HL-60 (cell line): ENCODE measurements at places on chromosomes 7 and 10.

DNA sequence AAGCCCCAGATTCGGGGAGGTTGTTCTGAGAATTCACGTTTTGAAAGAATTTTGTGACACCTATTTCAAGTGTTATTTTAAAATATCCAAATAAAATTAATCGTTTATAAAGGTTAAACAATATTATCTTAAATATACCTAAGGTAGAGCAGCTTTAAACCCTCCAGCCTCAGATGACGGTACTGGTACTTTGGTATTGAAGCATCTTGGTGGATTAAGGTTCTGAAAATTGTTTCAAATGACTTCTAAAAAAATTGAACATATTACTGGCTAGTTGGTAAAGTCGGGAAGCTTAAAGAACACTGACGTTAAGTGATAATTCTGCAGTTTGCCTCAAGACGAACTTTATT, 392 bp upstream of the HUS1 start:
- no peak for DNase-seq

GRCh38 chr7:106836816-106837215, 28.3 kb upstream of the PIK3CG start:
- DNase-seq, result no peak

DNA sequence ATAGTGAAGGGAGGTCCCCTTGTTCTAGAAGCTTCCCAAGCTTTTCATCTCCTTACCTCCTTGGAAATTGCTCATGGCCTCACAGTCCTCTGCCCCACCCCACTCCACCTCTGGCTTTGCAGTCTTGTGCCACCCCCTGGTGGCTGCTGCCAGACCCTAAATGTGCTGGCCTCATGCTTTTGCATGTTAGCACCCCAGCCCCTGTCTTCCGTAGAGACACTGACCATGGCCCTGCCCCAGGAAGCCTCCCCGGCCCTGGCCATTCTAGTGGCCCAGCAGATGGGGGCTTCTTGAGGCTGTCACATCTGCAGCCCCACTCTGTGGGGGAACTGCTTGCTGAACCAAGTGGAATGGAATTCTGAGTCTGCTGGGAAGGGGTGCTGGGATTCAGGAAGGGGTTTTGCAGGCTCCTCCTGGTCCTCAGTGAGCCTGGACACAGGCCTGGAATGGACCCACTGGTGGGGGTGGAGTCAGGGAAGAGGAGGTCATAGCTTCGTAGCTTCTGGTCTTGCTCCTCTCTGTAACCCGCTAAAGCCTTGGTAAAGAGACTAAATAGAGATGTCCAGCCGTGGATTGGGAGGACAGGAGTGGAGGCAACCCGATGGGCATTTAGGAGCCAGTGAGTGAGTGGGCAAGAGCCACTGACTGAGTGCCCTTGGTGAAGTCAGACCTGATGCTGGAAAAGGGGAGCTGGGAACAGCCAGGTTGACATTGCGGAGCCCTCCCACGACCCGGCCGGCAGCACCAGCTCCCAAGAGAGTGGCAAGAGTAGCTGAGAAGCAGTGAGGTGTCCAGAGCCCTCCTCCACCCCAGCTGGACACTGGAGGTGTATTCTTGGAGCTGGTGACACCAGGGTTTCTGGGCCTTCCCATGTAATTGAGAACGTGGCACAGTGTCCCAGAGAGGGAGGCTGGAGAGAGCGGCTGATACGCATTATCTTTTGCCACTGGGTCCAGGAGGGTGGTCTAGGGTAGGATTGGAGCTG, 20.9 kb downstream of the RAMP3 start:
- peak; percentile 13 for DNase-seq

DNA sequence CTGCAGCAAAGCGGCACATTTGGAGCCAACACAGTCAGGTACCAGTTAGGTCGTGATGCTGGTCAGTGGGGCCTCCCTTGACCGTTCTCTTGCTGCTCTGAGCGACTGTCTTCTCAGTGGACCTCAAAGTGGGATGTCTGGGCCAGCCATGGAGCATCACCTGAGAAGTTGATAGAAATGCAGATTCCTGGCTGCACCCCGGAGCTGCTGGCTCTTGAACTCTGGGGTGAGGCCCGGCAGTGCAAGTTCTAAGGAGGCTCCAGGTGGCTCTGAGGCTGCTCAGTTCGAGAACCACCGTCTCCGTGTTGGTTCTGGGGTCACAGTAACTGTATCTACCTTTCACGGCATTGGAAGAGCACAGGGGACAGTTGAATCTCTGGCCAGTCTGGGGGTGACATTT, 147.5 kb downstream of the WDR37 start:
- DNase-seq, result no peak
